A172 (cell line): ENCODE measurements at places on chromosomes 4 and X.

DNA sequence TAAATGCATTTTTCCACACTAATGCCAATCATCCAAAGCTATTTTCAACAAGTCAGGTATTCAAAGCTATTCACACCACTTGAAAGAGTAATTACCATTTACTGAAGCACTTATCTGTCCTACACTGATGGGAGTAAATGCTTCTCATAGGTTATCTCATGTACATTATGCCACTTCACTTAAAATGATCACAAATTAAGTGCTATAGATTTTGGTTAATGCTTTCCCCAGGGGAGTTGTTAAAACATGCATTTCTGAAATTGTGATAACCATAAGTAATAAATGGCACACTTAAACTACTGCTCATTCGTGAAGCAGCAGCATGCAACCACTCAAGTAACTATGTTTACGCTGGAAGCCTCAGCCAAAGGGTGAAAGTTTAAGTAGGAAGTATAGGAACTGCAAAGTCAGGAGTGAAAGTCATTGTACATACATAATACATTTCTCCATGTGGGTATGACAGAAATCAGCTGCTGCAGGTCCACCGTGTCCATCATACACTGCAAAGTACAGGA, 6.6 kb downstream of the PPM1K start:
- no peak for DNase-seq

GRCh38 chr4:154999950-155000578, 208.4 kb upstream of the NPY2R start:
- no peak for DNase-seq

- DNase-seq: no peak
These were observed 3.2 kb downstream of the HTRA3 start for GRCh38 chr4:8272472-8273428.

DNA sequence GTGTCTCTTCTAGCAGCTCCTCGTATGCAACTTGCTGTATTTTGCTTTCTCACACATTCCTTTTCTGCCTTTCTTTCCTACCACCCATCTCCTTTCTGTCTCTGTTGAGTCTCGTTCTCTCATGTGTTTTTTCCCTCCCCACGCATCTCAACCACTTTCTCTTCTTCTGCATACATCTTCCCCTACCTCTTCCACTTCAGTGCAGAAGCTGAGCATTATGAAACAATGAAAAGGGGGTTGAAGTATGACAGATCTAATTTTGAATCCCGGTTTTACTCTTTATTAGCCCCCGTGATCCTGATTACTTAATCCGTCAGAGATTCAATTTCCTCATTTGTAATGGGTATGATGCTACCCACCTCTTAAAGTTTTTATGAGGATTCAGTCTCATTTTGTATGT, 7.3 kb downstream of the FAM241A start:
- DNase-seq: no peak

DNA sequence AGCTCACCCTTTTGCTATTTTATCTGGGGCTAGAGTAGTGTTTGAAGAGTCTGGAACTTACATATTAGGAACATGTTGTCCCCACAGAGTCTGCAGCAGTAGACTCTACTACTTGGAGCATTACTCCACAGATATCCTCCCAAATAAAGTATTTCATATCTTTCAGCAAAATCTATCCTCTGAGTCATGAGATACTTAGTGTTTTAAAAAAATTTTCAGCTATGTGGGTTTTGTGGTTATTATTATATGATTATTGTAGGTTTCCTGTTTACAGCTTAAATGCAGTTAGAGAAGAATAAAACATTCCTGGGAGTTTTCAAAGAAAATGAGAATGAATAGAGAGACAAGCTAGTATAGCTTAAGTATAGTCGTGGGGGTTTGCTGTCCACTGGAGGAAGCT, 30.9 kb downstream of the PAGE2 start:
- no peak for DNase-seq

GRCh38 chr4:59500103-59500502, 1700.0 kb upstream of the ADGRL3 start:
- DNase-seq: no peak

- peak; percentile 55 for DNase-seq
These were observed 1333.9 kb upstream of the TENM3 start for GRCh38 chr4:180909279-180909678.

GRCh38 chr4:145388043-145388442, 93.6 kb upstream of the SMAD1 start:
- DNase-seq: no peak

GRCh38 chr4:151034829-151035228, 19.7 kb upstream of the LRBA start:
- DNase-seq: no peak

GRCh38 chr4:159280442-159281172, 177.7 kb downstream of the RAPGEF2 start:
- no peak for DNase-seq

DNA sequence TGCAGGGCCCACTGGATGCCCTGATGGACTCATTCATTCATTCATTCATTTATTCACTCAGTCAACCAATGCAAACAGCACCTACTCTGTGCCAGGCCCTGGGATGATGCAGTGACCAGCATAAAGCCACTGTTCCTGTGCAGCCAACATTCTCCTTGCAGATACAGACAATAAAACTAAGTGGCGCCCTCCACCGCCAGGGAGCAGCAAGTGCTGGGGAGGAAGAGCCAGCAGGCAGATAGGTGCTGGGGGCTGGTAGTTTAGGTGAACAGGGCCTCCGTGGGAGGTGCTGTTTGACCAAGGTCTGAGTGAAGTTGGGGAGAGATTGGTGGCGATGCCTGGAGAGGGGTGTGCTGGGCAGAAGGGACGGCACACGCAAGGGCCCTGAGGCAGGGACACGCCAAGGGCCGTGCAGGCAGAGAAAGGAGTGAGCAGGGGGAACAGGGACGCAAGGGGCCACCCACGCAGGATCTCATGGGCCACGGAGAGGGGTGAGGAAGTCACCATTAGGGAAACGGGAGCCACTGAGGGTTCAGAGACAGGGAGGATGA, 65.5 kb downstream of the WFS1 start:
- no peak for DNase-seq

- no peak for DNase-seq
These were observed 175.1 kb downstream of the AR start for GRCh38 chrX:67718926-67719325.
